ENCODE measurements at places on chromosomes 1 and 21.

GRCh38 chr1:209318181-209319056 is 265.1 kb upstream of the CAMK1G start:
- DNase-seq: no peak

DNA sequence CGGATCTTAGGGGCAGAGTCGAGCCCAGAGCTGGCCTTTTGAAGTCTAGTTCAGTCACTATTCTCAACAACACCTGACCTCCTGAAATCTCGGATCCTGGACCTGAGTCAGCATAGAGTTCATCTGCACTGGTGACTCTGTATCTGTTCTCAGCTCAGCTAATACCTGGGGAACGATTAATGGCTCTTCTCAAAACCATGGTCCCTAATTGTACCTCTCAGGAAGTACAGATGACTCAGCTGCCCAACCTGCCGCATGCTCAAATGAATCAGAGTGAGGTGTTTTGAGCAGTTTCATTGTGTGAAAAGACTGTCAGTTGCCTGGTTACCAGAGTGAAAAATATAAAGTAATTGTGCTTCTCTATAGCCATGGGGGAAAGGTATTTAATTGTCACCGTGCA is 89.2 kb downstream of the SLC35F3 start:
- no peak for DNase-seq

- DNase-seq: no peak
Observed at GRCh38 chr1:233605205-233605604, 8.7 kb upstream of the KCNK1 start.

DNA sequence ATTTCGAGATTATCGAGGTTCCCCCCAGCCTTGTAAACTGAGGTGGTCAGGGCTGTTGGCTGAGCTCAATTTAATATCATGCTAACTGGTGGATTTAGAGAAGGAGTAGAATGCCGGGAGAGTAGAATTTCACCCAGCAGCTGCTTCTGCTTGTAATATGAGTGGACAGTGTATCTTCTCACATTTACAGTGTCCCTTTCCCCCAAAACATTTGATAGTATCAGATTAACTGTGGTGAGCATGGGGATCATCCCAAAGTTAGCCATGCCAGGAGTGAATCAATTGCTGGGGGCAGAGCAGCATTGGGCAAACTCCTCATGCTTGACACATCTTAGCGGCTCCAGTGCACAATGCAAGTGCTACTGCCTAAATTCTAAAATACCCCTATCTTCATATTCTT is 9.2 kb upstream of the PPFIA4 start:
- DNase-seq: no peak

DNA sequence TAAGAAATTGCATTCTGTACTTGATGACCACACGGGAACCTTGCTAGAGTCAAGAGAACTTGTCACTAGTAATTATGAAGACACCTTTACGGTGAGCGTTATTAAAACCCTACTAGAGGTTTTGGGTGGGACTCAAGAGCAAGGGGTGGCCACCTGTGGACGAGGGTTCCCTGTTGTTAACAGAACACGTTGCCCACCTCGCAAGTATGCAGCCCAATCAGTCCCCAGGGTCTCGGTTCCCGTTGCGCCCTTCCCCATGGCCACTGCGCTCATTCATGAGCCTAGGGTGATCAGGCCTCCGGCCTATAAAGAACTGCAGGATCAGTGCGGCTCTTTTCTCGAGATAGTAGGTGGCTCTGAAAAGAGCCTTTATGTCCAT is 30.2 kb upstream of the RNF187 start:
- no peak for DNase-seq
